ENCODE measurements at places on chromosomes 3 and 15.

DNA sequence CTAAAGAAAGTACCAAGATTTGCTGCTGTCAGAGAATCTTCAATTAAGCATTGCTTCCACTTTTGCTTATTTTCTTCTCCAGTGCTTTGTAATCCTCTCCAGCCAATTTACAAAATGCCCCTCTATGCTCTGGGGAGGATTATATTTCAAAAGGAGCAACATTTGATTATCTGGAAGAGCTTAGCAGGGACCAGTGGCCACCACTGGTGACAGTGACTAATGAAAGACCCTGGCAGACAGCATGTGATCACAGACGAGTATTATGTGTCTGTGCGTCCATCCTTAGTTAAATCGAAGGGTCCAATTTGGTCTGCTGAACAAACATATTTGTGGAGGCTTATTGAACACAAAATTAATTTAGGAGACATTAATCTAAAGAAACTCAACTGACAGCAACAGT lies 152.6 kb downstream of the ZNF621 start:
- DNase-seq: no peak

DNA sequence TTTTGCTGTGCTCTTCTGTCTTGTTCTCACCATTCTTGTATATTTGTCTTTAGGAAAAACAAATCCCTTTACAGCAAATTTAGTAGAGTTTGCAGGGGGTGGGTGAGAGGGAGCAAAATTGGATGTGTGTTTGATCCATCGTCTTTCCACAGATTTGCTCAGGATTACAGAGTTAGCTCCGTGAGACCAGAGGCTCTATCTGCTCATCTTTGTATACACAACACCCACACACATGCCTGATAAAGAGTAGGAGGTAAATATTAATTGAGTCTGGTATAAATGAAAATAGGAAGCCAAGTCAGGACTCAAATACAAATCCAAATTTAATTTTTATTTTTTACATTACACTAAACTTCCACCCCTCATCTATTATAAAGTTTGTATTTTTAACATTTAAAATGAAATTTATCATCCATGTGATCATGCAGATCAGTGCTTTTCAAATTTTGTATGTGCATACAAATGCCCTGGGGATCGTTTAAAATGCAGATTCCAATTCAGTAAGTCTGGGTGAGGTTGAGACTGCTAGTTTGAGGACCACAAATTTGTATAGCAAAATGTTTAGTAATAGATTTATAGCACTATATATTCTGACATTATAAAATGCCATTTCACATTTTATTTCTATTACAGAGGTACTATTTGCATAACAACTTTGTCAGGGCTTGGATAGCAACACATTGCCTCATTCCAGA lies 326.7 kb downstream of the LSAMP start:
- DNase-seq: no peak

- DNase-seq: no peak
Observed at GRCh38 chr3:9846231-9846630, 2.4 kb upstream of the RPUSD3 start.

GRCh38 chr3:186454881-186455703 lies 89.1 kb downstream of the CRYGS start:
- no peak for DNase-seq

GRCh38 chr3:105579439-105579838 lies 212.7 kb downstream of the ALCAM start:
- no peak for DNase-seq

GRCh38 chr15:93837450-93837849 lies 393.9 kb upstream of the MCTP2 start:
- no peak for DNase-seq
